Brain pericyte (primary cell): ENCODE measurements at places on chromosomes 2 and 18.
A peak's percentile ranks its signal among the peaks of the same experiment; 100 is the strongest.

DNA sequence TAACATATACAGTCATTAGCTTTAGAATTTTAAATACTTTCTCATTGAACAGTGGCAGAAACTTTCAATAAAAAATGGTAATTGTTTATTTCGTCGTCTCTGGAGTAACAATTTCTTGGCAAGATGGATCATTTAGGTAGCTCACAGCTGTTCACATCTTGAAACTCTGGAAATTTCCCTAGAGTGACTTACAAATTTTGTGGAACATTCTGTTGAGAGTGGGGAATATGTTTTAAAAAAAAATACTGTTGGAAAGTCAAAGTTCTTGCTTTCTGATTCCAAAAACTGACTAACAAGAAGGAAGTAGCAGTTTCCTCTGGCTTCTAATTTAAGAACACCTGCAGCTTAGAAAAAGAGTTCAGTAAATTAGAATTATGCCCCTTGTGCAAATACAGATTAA, 11.2 kb upstream of the CALCRL start:
- no peak for DNase-seq

- no peak for DNase-seq
Observed at GRCh38 chr2:178227187-178227586, 32.9 kb downstream of the OSBPL6 start.

DNA sequence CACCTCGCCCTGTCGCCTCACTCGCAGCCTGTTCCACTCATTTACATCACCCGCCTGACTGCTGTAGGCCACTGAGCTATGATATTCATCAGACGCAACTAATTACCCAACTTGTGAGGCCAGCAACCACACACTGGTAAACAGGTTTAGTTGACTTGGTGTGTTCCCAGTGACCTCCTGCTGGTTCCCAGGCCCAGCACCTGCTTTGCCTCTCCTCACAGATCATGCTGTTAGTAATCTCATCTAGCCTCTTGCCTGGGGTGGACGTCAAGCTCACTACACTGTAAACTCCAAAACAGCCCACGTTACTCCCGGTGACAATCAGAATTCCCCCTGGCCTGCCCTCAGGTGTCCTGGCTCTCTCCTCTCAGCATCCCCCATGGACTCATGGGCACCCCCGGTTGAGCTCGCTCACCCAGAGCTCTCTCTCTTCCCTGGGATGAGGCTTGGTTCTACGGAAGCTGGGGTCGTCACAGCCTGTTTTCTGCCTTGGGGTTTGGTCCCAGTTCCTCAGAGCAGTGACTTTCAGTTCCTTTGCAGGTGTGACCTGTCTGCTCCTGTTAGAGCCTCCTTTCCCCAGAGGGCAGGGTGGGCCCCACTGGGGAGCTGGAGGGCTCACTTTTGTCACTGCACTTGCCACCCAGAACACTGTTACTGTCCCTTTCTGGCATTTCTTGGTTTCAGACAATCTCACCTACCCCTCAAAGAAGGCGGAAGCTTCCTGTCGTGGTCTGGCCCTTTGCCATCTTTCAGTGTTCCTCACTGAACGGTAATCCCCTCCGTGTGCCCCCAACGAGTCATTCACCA, 40.3 kb downstream of the INPP5D start:
- DNase-seq, result no peak

DNA sequence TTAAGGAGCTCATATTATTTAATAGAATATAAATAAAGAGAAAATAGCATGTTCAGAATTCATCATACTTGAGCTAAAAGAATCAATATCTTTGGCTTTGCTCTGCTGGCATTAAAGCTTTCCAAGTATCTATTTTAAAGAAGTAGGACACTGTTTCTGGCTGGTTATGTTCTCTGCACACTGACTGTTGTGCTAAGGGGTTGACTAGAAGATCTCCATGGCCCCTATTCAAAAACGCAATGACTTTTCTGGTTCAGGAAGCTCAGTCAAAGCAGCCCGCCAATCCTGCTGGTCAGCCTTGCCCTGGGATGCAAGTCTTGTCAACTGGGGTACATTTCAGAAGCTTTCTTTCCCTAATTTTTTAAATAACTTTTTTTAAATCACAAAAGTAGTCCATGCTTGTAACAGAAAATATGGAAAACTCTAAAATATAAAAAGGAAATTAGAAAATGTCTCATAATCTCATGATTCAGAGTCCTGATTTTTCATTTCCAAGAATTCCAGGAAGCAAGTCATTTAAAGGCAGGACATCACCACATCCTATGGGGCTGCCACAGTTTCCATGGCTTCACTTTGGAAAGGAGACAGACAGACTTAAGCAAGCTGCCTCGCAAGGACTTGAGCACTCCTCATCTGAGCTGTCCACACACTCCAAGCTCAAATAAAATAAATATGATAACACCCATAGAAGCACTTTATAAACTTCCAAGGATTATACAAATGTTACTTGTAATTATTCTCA, 195.1 kb downstream of the TXNL1 start:
- no peak for DNase-seq

- no peak for DNase-seq
Observed at GRCh38 chr18:40258311-40258710, 1696.7 kb upstream of the PIK3C3 start.

DNA sequence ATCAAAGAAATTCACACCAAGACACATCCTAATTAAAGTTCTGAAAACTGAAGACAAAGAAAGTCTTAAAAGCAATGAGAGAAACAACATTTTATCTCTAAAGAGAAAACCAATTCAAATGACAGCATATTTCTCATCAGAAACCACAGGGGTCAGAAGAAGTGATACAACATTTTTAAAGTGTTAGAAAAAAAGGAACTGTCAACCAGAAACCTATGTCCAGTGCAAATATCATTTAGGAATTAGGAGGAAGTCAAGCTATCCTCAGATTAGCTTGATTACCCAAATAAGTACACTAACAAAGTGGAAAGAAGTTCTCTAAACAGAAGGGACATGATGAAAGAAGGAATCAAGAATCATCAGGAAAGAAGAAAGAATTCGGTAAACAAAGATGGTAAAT, 59.5 kb upstream of the BCL2L11 start:
- DNase-seq, result no peak

- no peak for DNase-seq
Observed at GRCh38 chr2:25972049-25972823, 10.1 kb downstream of the KIF3C start.

DNA sequence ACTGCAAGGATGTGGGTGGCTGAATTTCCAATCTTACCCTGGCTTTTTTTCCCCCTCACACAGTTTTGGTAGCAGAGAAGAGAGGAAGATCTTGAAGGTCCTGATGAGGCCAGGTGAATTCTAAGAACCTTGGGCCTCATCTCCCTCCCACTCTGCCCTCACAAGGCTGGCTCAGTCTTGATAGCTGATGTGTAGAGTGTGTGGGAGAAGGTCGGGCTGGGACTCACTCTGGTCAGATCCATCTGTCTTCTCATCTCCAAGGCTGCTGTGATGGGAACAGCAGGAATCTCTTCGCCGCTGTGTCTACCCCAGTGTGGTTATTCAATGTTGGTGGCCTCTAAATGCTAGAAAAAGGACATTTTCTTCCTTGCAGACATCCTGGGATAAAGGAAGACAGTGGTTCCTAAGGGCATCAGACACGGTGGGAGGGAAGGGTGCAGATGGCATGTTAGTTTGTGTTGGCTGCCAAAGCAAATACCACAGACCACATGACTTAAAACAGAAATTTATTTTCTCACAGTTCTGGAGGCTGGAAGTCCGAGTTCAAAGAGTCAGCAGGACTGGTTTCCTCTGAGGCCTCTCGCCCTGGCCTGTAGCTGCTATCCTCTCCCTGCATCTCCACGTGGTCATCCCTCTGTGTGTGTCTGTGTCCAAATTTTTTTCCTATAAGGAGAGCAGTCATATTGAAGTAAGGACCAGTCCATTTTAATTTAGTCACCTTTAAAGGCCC, 37.6 kb upstream of the MGAT4A start:
- peak; percentile 21 for DNase-seq

- DNase-seq, result no peak
Observed at GRCh38 chr2:134155134-134155533, 98.7 kb upstream of the MGAT5 start.

- DNase-seq, result no peak
Observed at GRCh38 chr2:69138793-69139459, 125.9 kb downstream of the ANTXR1 start.

DNA sequence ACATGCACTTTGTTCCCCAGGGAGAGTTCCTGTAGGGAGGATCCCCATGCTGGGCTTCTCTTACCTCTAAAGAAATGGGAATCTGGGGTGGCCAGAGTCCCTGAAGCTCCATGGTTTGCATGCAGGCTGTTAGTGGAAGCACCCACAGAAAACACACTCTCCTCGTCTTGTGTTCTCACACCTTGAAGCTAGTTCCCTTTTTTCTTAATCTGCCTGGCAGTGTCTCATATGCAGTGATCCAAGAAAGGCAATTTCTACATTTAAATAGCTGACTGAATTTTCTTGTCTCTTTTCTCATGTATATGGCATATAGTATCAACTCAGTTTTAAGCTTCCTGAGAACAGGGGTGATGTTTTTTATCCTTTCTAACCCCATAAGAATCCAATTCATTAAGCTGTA, 65.0 kb downstream of the LINC00305 start:
- DNase-seq, result no peak

- no peak for DNase-seq
Observed at GRCh38 chr2:27174638-27175037, 25.8 kb downstream of the TCF23 start.

- no peak for DNase-seq
Observed at GRCh38 chr2:99821039-99821438, 321.4 kb downstream of the AFF3 start.

GRCh38 chr2:41395692-41396091, 652.1 kb upstream of the PKDCC start:
- DNase-seq, result no peak

GRCh38 chr2:4844881-4845280, 847.3 kb upstream of the SOX11 start:
- DNase-seq, result no peak

- no peak for DNase-seq
Observed at GRCh38 chr2:66569321-66569851, 134.5 kb downstream of the MEIS1 start.

DNA sequence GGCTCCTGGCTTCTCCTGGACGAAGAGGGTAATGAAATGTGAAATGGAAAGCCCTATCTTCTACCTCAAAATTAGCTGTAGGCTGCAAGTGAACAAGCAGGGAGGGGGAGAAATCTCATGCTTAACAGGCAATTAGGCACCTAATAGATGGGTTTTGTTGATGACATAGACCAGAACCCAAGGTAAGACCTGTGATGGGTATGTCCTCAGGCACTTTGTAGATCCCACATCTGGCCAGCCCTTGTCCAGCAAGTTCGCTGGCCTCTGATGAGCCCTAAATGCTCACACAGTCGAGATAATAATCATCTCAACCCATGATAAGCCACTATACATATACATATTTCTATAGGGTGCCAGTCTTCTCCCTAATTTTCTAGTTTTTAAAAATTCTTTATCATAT, 82.6 kb downstream of the MARCO start:
- DNase-seq, result no peak

GRCh38 chr2:64751286-64752260, 97.9 kb upstream of the SERTAD2 start:
- DNase-seq, result peak; percentile 99

DNA sequence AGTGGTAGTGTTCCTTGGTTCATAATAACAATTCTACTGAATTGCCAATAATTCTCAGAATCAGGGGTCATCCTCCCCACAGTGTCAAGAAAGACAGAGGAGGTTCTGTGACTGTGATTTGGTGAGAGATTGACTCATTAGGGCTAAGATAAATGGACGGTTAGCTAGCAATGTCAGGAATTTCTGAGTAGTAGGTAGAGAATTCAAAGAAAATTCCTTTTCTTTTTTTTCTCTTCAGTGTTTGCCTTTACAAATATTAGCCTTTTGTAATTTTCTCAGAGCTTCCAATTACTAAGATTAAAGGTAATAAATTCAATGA, 16.8 kb upstream of the CRIM1 start:
- DNase-seq, result no peak

GRCh38 chr18:69998523-69998987, 50.9 kb upstream of the CD226 start:
- DNase-seq, result no peak

GRCh38 chr2:28780496-28780895, 28.9 kb downstream of the PPP1CB start:
- no peak for DNase-seq

DNA sequence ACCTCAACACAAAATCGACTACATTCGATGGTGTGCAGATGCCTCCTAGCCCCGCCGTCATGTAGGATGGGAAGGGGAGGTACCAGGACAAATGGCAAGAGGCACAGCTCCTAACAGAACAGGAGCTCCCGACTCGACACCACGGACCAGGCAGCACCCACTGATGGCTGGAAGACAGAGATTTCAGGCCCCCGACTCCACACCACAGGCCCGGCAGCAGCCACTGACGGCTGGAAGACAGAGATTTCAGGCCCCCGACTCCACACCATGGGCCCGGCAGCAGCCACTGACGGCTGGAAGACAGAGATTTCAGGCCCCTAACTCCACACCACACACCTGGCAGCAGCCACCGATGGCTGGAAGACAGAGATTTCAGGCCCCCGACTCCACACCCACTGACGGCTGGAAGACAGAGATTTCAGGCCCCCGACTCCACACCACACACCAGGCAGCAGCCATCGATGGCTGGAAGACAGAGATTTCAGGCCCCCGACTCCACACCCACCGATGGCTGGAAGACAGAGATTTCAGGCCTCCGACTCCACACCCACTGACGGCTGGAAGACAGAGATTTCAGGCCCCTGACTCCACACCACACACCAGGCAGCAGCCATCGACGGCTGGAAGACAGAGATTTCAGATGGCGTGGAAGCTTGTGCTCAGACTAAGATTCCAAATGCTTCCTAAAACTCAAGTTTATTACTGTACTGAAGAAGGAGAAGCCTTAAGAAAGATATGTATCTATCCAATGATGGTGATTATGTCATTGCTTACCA, 135.5 kb downstream of the EIPR1 start:
- DNase-seq, result no peak

GRCh38 chr18:5890331-5891183, 4.8 kb downstream of the TMEM200C start:
- no peak for DNase-seq

GRCh38 chr18:26002375-26002910, 88.0 kb downstream of the SS18 start:
- no peak for DNase-seq

DNA sequence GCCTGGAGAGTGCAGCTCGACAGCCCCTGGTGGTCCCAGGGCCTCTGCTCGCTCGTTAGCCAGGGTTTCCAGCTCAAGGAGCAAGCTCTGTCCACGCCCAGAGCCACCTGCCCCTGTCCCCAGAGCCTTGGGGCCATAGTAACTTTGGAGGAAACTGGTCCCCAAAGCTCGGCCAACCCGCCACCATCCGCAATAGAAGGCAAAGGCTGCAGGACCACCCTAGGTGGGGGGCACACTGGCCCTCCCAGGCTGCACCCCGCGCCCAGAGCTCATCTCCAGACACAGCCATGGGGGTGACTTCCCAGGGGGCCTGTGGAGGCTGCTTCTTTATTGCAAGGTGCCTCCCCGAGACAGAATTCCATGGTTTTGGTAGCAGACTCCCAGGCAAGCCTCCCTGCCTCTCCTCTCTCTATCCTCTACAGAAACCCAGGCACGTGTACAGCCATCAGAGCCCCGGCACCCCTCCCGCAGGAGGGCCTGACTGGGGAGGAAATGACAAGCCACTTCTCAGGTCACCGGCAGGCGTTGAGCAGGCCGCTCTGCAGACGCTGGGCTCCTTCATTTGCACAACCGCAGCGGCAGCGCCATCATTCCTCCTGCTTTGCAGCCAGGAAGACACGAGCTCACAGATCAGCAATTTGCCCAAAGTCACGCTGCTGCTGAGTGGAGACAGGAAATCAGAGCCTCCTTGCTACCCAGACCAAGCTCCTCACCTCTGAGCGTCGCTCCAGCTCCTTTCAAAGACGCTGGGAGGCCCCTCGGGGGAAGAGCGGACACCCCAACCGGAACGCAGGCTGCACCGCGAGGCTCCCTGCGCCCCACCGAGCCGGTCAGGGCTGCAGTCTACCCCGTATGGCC, 80.2 kb downstream of the NDUFA10 start:
- no peak for DNase-seq
